Naive thymus-derived CD4-positive, alpha-beta T cell (primary cell): ENCODE measurements at places on chromosomes 7 and 10. TPM values are rescaled to one million over a fixed set of nuclear protein-coding genes. Genes with fewer than 3 reads are reported as not detected.

- DNase-seq, result no peak
Measured at GRCh38 chr10:43237128-43237527, 29.7 kb downstream of the RASGEF1A start.

DNA sequence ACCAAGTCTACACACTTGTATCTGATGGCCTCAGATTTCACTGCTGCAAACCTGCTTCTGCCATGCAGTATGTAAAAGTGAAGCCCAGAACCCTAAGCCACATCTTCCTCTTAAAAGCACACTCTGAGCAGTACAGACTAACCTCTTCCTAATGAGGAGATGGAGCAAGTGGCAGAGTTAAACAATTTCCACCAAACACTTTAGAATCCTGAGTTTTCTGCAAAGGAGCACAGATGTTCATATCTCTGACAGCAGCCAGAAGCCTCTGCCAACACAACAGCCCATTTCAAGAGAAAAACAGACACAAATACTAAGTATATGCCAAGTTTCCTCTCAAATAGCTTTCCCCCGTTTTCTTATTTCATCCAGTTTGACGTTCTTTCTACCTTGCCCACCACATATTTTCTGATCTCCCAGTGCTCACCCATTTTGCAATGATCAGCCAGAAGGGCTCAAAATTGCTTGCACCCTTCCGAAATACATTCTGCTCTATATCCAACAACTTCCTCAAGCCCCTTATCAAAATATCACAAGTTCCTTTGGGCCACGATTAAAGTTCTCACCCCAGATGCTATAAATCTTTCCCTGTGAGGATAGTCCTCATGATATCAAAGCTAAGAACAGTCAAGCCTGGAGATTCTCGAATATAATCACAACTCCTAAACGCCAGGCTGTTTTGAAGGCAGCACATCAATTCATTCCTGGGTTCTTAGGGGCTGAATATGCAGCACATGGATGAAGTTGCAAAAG lies 27.5 kb downstream of the ELMO1 start:
- DNase-seq, result no peak

Gene BEND7
- total RNA-seq, result not detected

Gene GPC2
- total RNA-seq, result 18.2 TPM

DNA sequence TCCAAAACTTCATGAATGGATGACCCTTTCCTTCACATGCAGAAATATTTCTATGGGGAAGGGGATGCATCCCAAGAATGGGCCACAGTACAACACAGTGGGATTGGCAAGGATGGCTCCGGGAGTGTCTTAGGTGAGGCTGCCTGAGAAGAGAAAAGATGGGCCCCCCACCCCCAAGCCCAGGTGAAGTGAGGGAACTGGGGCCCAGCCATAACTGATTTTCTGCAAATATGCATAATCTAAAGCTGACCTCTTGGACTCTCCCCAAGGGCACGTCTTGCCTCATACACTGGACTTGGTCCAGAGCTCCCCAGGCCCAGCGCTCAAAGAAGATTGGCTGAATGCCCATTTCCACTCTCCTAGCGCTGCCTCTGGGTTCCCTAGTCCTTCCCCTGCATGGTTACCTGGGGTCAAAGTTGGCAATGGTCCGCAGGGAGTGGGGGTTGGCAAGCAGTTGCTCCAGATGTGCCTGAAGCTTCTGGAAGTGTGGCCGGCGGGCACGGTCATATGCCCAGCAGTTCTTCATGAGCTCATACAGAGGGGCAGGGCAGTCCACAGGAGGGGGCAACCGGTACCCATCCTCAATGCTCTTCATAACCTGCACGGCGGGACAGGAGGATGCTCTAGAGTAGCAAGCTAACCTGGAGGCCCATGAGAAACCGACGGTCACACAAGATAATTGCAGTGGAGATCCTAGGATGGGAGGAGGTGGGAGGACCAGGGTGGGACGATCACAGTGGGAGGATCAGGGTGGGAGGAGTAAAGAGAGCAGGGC lies 12.3 kb downstream of the ZYX start:
- DNase-seq, result no peak

GRCh38 chr7:69941077-69941651 lies 342.9 kb downstream of the AUTS2 start:
- DNase-seq, result no peak

Gene SPDYE2B
- total RNA-seq, result not detected

DNA sequence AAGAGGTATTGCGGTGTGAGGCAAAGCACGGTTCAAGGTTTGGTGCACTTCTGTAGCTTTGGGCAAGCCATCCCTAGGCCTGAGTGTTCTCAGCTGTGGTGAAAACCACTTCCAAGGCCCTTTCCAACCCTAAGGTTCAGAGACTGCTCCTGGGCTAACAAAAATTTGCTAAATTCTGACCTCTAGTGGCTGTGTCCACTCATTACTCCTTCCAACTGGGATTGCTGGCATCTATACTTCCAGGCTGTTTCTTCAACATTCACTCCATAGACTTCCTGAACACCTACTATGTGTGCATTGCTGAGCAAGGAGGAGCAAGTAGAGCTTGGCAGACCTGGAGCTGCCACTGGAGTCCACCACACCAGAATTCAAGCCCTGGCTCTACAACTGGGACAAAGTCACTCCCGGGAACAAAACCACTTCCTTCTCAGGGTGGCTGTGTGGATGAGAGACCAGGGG lies 29.3 kb upstream of the SH3PXD2A start:
- peak; percentile 10 for DNase-seq

DNA sequence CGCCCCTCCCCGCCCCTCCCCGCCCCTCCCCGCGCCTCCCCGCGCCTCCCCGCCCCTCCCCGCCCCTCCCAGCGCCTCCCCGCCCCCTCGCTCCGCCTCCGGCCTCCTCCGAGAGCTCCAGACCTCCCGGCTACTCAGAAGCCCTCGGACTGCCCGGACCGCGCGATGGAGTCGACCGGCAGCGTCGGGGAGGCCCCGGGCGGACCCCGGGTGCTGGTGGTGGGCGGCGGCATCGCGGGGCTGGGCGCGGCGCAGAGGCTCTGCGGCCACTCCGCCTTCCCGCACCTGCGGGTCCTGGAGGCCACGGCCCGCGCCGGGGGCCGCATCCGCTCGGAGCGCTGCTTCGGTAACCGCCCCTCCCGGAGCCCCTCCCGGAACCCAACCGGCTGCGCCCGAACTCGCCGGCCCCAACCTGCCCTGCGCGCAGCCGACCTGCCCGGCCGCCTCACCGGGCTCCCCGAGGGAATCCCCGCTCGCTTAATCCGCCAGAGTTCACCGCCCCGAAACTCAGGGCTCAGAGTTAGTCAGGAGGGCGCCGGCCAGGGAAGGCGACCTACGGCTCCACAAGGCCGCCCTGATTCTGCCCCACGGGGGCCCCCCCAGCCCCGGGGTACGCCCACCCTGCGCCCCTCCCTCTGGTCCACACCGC lies at the start of gene PAOX:
TSS of gene PAOX (plus strand) at position 111 of the 649 bp plus-strand sequence. CDS start at position 166, 55 bp downstream.
- peak; percentile 60 for DNase-seq

DNA sequence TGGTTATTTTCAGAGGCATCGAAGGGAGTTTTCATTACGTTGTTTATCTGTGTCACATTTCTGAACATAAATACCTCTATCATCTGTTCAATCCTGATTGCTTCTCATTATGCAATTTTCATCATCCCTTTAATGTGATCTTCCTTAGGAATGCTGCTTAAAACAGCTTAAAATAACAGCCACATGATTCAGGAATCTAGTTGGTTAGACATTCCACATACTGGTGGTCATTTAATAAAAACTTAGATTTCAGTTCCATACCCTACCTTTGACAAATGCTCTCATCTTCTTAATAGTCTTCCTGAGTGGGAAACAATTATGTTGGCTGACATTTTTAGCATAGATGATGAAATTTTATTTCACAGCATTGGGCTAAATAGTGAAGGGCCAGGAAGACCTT lies 191.3 kb upstream of the CDCA7L start:
- no peak for DNase-seq

Gene NUTM2A
- total RNA-seq, result 1.6 TPM

DNA sequence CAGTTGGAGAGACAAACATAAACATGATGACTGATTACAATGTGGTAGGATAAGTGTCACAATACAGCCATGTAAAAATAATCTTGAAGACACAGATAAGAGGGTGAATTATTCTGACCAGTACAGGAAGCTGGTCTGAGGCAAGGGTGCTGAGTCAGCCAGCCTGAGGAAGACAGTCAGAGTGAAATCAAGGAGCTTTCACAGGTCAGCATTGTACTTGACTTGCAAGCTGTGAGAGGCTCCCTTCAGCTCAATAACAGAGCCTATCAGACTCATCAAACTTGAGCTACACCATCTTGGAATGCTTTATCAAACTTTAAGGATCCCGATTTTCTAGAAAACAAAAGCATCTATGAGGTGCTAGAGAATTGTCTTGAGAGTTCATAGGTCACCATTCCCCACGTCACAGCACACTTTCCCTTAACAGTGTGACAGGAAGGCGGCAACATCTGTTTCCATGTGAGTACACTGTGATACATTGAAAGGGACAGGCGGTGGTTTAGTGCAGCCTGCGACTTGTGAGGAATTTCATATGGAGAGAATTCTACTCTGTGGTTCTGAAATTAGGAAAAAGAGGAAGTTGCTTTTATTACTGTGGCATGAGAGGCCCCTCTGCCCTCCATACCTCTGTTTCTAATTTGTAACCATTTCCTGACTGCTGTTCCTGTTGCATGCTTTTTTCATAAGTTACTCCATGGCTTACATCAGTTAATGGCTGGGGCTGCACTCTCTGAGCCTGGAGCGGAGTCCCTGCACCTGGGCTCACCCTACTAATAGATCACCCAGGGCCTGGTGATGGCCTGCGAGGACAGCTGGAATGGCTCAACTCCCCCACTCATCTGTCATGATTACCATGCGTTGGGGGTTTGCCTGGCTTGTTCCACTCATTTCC lies 417.1 kb downstream of the SUGCT start:
- DNase-seq, result no peak

Gene C10orf67
- not detected for total RNA-seq

DNA sequence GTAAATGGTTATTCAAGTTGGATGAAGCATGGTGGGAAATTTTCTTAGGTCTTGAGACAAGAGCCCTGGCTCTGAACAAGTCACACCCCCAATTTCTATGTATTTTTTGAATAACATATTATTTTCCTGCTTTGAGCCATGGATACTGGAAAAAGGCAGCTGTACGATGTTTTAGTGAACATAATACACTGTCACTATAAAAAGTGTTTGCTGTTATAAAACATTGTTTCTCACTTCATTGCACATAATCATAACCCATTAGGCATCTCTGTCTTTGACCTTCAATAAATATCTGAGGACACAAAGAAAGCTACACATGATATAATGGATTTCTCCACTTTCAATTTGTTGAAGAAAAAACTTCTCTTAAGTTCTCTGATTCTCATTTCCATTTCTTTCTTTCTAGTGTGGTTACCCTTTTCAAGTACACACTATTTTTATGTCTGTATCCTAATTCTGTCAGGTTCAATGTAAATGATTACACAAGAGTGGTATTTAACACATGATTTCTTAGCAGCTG lies 283.9 kb upstream of the SP8 start:
- no peak for DNase-seq

Gene MICALL2
- total RNA-seq, result 3.3 TPM

DNA sequence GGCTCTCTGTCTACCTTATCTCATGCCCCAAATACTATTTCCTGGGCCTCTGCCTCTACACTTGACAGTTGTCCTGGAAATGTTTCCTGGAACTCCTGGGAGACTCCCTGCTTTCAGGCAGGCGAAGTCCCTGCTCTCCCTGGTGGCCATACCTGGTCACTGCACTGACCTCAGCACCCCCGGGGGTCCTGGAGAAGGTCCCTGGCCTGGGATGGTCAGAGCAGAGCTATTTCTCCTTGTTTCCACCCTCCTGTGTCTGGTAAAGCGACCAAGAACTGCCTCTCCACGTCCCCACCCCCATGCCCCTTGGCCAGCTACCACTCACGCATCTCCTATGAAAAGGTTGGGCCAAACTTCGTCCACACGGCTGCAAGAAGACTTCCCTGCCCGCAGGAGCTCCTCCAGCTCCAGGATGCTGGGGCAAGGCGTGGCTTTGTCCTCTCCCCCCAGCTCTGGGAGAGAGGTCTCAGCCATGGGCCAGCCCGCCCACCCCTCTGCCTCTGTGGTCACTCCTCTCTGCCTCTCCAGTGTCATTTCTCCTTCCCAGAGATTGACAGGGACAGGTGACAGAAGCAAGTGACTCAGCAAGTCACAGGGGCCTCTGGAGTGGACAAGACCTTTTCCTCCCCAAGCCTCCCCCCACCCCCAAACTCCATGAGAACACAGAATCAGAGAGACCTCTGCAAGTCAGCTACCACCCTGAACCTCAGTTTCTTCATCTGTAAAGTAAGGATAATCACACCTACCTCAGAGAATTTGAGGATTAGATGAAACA lies 2.6 kb upstream of the SAMD8 start:
- DNase-seq, result no peak

Gene NPSR1
- total RNA-seq, result not detected

DNA sequence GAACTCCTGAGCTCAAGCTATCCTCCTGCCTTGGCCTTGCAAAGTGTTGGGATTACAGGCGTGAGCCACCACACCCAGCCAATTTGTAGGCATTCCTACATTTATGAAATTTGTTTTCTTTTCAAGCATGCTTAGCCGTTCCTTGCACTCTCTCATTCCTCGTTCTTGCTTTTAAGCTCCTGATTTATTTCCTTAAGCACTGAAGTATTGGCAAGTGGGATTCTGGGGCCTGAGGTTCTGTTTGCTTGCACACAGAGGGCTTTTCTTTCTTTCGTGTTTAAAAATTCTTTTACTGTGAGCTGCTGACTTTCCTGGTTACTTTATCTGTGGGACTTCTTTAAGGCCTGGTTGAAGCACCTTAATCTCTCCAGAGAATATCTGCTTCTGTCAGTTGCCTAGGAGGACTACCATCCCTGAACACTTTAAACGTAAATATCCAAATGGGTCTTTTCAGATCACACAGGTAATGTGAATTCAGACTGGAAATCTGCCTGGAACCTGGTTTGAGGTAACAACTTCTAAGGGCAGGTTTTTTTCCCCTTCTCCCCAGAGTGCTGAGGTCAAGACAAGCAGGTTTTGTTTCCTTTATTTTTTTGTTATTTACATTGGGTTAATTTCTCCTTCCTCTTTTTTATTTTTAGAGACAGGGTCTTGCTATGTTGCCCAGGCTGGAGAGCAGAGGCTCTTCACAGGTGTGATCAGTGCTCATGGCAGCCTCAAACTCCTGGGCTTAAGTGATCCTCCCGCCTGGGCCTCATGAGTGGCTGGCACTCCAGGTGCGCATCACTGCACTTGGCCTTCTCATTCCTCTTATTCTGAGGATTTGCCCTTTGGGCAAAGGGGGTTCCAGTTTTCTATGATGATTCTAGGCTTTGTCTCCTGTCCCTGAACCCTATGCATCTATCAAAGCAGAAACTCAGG lies 102.9 kb downstream of the PFKFB3 start:
- DNase-seq, result no peak

DNA sequence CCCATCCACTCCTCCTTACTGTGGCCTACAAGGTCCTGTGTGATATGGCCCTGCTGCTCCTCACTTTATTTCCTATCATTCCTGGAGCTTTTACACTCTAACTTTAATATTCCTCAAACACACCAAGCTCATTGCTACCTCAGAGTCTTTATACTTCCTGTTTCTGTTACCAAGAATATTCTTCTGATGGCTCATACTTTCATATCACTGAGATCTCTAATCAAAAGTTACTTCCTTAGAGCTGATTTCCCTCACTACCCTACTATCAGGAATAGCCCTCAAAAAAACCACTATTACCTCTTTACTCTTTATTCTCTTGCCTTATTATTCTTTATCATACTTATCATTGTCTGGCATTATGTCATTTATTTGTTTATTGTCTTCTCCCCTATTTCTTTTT lies 5.8 kb upstream of the PPP3CB start:
- no peak for DNase-seq

Gene PON3
- not detected for total RNA-seq

Gene CPEB3
- 2.1 TPM for total RNA-seq
